Left hindlimb (tissue), 1 donor: ENCODE measurements at places on chromosomes 2 and 18.

- no peak for DNase-seq
Measured at GRCh38 chr2:233974530-233975071, 57.4 kb downstream of the TRPM8 start.

GRCh38 chr2:97765933-97766332 is 52.6 kb downstream of the ZAP70 start:
- DNase-seq = no peak

GRCh38 chr2:45993476-45993991 is 303.7 kb upstream of the EPAS1 start:
- DNase-seq = no peak

DNA sequence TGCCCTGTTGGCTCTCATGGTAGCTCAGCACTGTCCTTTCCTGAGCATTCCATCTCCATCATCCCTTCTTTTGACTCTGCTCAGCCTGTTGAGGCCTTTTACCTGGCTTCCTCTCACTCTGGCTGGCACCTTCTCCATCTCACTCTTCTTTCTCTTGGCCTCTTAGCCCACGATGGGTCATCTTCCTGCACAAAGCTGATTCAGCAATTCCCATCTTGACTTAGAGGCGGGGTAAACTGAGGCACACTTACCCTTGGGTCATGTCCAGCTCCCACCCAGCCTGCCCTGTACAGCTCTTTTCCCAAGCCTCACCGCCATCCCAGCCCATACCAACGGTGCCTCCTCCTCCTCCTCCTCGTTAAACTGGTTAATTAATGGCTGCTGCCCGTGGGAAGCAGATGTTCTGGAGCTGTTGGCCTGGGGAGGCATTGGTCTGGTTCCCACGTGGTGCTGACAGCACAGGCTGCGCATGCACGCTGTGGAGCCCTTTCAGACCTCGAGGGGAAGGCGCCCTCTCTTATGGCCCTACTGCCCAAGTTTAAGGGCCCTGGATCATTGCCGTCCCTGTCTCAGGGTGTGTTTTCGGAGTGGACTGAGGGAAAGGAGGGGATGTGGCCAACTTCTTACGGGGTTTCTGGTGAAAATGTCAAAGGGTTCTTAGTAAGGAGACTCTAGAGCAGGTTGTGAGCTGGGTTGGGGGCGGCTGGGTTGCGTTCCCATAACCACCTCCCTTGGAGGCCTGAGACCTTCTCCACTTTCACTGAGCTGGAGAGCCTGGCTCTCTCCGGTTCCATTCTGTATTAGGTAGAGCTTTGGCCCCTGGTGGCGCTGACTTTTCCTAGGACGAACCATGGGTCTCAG is 10.9 kb downstream of the WNT10A start:
- no peak for DNase-seq

DNA sequence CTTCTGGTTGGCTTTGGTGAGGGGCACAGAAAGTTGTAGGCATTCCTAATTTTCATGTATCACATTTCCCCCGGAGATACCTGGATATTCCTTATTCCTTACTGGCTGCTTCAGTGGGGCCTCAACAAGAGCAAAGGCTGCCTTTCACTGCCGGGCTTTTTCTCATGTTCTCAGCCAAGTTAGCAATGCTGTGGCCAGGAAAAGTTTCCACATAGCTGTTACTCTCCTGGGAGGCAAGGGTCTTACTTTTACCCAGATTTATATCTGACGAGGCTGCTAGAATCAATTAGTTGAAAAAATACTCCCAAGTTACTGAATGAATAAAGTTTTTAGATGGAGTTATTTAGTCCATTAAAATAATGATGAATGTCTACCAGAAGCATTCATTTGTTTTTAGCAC is 230.5 kb downstream of the ZNF407 start:
- no peak for DNase-seq

DNA sequence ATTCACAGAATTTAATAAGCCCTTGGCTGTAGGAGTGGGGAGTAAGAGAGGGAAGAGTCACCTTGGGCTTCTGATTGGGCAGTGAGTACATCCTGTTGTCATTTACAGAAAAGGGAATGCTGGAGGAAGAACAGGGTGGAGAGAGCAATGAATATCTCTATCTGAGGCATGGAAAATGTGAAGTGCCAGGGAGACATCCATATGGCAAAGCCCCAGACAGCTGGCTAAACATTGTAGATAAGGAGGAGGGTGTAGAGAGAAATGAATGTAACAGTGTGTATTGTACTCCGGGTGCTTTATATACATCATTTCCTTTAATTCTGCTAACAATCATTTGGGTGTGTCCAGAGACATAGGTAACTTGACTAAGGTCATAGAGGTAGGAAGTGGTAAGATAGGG is 103.5 kb downstream of the UPP2 start:
- DNase-seq = no peak

GRCh38 chr2:214671319-214671885 is 138.1 kb downstream of the BARD1 start:
- DNase-seq = no peak

GRCh38 chr18:73980289-73980979 is 167.2 kb downstream of the FBXO15 start:
- DNase-seq = no peak

- no peak for DNase-seq
Measured at GRCh38 chr2:216031960-216032689, 18.8 kb upstream of the MREG start.

DNA sequence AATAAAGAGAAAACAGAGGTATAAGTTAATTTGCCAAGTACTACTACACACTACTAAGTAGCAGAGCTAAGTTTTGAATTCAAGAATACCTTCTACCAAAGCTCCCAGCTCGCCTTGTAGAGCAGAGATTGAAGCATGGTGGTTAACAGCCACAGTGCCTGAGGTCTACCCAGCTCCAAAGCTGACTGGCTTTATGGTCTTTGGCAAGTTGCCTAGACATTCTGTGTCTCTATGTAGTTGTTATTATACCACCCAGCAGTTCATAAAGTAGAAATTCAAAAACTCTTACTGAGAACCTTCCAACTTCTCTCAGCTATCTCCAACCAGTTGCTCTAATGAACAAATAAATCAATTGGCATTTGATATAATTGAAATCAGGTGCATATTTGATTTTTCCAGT is 87.8 kb downstream of the PDE11A start:
- DNase-seq = no peak

DNA sequence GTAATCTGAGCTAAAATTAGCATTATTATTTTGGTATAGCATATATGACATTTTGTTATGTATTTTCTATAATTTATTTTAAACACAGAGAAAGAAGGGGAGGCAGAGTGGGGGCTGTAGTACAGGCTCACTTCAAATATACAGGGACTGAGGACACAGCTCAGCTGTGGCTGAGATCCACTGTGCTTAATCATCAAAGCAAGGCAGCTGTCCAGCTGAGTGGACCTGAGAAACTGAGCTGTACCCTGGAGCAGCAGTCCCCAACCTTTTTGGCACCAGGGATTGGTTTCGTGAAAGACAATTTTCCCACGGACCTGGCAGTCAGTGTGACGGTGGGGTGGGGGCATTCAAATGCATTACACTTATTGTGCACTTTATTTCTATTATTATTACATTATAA is 687.2 kb downstream of the RNF144A start:
- DNase-seq = no peak

GRCh38 chr2:122244598-122245229 is 489.3 kb downstream of the TSN start:
- no peak for DNase-seq

DNA sequence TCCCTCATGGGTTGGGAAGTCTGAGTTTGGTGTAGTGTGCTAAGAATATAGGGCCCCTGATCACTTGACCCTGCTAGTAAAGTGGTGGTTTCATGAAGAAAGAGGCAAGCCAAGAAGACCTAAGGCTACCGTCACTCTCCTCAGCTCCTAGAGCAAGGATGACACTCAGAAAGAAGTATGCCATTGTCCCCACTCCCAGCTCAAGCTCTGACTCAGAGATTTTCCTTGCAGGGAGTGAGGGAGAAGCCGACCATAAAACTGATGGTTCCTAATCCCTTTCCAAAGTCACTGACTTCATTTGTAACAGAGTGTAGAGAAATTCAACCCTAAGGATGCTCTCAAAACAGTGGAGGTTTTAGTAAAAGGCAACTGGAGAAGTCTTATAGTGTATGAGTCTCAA is 80.9 kb downstream of the ICA1L start:
- DNase-seq = no peak
